ENCODE measurements at places on chromosomes 16 and 17.
A peak's percentile ranks its signal among the peaks of the same experiment; 100 is the strongest.

DNA sequence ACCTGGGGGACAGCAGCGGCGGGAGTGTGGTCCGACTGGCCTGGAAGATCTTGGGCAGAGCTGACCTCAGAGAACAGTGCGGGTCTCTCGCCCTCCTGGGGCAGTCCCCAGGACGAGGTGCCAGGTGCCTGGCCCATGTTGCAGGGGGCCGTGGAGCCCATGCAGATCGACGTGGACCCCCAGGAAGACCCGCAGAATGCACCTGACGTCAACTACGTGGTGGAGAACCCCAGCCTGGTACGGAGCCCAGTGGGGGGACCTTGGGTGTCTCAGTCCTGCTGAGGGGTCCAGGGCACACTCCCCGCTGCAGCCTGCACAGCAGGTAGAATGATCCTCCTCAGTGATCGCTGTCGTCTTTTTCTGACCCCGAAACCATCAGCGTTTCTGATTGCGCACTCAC is 1.4 kb downstream of the GPS1 start:
- DNase-seq, result no peak

DNA sequence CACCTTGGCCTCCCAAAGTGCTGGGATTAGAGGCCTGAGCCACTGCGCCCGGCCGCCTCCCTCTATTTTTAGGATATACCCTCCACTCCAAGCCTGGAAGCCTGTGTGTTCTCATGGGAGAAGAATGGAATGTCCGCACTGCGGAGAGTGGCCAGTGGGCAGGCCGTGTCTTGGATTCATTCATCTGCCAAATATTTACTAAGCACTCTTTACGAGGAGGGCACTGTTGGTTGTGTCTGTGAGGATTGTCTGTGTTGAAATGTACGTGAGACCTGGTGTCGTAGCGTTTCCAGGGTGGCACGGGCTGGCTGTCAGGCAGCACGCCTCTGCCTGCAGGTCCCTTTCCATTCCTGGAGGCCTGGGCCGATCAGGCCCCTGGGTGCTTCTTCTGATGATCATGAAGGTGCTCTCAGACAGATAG is 19.2 kb downstream of the PGS1 start:
- peak; percentile 82 for DNase-seq

DNA sequence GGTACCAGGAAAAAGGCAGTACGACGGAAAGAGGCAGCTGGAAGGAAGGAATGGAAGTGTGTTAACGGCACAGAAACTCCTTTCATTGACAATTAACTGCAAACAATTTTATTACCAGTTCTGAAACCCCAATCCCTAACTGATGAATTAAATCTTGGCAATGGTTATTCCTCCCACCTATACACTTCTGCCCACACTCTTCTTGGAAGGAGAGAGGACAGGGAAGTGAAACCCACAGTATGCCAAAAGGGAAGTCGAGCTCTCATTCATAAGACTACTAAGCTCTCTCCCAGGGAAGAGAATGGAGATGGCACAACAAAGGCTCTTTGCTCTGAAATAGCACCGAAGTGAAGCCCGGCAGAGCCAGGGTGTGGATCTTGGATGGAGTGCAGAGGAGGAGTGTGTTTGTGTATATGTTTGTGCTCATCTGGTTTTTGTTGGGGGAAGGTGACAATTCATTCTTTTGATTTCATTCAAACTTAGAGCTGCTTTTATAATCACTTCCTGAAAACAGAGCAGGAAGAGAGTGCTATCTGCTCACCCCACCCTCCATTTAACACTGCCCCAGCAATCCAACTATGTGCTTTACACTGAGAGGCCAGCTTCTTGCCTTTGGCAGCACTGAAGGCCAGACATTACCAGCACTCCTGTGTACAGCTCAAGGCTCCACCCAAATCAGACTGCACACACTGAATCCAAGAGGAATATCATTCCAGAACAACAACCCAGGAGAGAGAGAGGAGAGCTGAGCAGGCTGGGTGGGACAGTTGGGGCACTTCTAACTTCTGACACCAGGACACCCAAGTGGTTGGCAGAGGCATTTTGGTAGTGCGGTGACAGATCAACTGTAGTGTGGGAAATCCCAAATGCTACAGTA is 68.7 kb downstream of the HIC1 start:
- DNase-seq, result no peak

GRCh38 chr17:6749519-6749918 is 6.3 kb upstream of the XAF1 start:
- DNase-seq, result no peak

DNA sequence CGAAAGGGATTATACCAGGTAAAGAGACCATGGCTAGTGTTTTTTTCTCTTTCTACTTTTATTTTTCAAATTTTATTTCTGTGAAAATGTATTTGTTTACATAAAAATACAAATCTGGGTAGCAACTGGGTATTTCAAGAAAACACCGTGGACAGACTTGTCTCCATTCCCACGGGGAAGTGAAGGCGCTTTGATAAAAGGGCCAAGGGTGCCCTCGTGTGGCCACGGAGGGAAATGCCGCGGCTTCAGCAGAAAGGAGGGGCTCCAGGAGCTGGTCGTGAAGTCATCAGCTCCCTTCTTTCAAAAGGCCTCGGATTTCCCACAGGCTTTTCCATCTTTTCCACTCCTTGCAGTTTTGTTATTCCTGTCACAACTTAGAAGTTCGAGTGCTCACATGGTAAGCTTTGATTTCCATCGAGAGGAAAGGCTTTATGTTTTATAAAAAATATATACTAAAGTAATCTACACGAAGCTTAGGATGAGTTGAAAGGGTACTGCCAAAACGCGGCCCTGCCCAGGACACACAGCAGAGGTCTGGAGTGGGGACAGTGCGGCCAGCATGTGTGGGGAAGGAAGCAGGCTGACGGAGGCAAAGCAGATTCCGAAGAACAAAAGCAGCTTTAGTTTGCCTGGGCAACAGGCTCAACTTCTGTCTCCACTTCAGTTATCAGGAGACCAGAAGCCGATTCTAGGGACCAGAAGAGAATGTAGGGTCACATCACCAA is 15.3 kb upstream of the MNT start:
- peak; percentile 83 for DNase-seq

GRCh38 chr16:876041-876335 is 75.5 kb upstream of the GNG13 start:
- no peak for DNase-seq

GRCh38 chr16:86514481-86515376 is 4.4 kb downstream of the FOXF1 start:
- DNase-seq, result no peak

DNA sequence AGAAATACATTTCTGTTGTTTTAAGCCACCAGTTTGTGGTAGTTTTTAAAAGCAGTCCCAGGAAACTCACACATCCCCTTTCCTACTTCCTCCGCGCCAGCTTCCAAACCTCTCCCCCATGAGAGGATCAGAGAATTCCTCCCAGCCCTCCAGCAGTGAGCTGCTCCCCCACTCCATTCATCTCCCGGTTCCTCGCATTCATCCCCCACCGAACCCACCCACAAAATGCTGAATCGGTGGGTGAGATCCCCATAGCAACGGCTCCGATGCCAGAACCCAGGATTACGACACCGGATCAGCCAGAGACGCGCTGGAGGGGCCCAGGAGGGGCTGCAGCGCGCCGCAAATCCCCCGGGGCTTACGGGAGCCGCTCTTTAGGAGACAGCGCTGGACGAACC is 251.4 kb upstream of the RPL38 start:
- DNase-seq, result no peak

GRCh38 chr17:82838386-82839063 is 1.3 kb downstream of the ZNF750 start:
- no peak for DNase-seq
